ENCODE measurements at places on chromosomes 5 and 9. TPM values are rescaled to one million over a fixed set of nuclear protein-coding genes. Genes with fewer than 3 reads are reported as not detected.

The AGPAT2 gene
- total RNA-seq = 54.1 TPM

The CBY3 gene
- not detected for total RNA-seq

The ACTL7A gene
- total RNA-seq = not detected

The ZNF454 gene
- 0.64 TPM for total RNA-seq

The MAMDC2 gene
- 9.6 TPM for total RNA-seq

The KIF4B gene
- total RNA-seq = not detected

The DBH gene
- total RNA-seq = not detected

The PCDHGA7 gene
- 0.21 TPM for total RNA-seq

The IRX2 gene
- 22.2 TPM for total RNA-seq

The FSD1L gene
- 3.2 TPM for total RNA-seq

The ASPN gene
- total RNA-seq = under 0.01 TPM

The GARNL3 gene
- 6.5 TPM for total RNA-seq

The EEIG1 gene
- total RNA-seq = 8.5 TPM

The ST8SIA4 gene
- under 0.01 TPM for total RNA-seq

The TTC16 gene
- not detected for total RNA-seq

The PPIC gene
- total RNA-seq = 47.2 TPM

The FBP1 gene
- not detected for total RNA-seq

The SH2D3C gene
- under 0.01 TPM for total RNA-seq

Data from tracheal epithelial cell (primary cell).